ENCODE measurements at places on chromosomes 5 and 9. TPM values are rescaled to one million over a fixed set of nuclear protein-coding genes. Genes with fewer than 3 reads are reported as not detected.

The ZBTB43 gene
- 11.7 TPM for polyA plus RNA-seq

GRCh38 chr5:175842951-175843793 lies 28.2 kb upstream of the CPLX2 start:
- no peaks in the 10 kb centered on the region for H3K4me1 ChIP-seq
- DNase-seq: no peak
- no peak overlapping the region for H3K27ac ChIP-seq
- H3K27me3 ChIP-seq: peaks cover 5% of the 10 kb centered on the region
- H3K36me3 ChIP-seq: no peaks in the 10 kb centered on the region

DNA sequence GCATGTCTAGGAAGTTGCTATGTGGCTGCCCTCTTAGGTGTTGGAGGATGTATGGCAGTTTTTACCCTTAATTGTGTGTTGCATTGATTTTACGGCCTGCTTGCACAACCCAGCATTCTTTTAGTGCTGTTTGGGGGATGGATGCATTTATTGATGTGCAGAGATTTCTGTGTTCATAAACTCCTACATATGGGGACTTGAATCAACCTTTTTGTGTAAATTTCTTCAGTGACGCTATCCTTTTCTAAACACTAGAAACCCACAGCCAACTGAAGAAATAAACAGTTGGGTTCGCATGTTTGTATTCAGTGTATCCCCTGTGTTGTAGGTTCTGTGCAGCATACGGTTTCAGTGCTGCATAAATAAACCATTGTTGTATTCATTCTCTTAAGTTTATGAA lies 263.7 kb downstream of the RASEF start:
- no peaks in the 10 kb centered on the region for H3K4me1 ChIP-seq
- no peak for DNase-seq
- H3K36me3 ChIP-seq: no peaks in the 10 kb centered on the region
- no peak overlapping the region for H3K27ac ChIP-seq
- H3K4me3 ChIP-seq: no peak overlapping the region

GRCh38 chr5:14707811-14708390 lies 43.4 kb downstream of the OTULIN start:
- H3K27ac ChIP-seq: no peak overlapping the region
- H3K36me3 ChIP-seq: peaks cover 73% of the 10 kb centered on the region
- no peaks in the 10 kb centered on the region for H3K4me1 ChIP-seq
- no peak for DNase-seq
- no peak overlapping the region for H3K4me3 ChIP-seq

The CAVIN4 gene
- 1.0 TPM for polyA plus RNA-seq

The TCF7 gene
- polyA plus RNA-seq: 9.7 TPM
